ENCODE measurements at places on chromosomes 4 and X.
A peak's percentile ranks its signal among the peaks of the same experiment; 100 is the strongest.

GRCh38 chrX:48826876-48827653 lies 752 bp downstream of the ERAS start:
- DNase-seq = no peak

GRCh38 chr4:1830642-1831228 lies 25.2 kb downstream of the LETM1 start:
- DNase-seq = no peak

DNA sequence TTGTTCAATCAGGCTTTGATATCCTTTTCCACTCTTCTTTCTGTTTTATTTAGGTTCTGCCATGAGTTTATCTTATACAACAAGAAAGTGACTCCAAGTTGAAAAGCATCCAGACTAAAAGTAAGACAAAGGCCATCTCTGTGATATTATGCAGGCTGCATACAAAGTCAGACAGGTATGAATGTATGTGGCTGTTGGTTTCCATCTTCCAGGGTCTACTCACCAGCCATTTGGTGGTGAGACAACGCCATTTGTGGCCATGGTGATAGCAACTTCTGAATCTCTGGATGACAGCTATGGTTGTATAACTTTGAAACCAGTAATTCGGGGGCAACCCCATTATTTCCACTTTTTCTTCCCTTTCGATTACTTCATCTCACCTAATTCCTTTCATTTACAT lies 17.2 kb upstream of the MSL3 start:
- no peak for DNase-seq

GRCh38 chr4:129218897-129219296 lies 122.9 kb downstream of the C4orf33 start:
- no peak for DNase-seq

GRCh38 chr4:13174926-13175325 lies 309.2 kb downstream of the RAB28 start:
- no peak for DNase-seq

GRCh38 chrX:42943051-42943974 lies 165.3 kb upstream of the PPP1R2C start:
- no peak for DNase-seq

- DNase-seq = no peak
Observed at GRCh38 chr4:188455062-188455752, 316.0 kb downstream of the TRIML1 start.

DNA sequence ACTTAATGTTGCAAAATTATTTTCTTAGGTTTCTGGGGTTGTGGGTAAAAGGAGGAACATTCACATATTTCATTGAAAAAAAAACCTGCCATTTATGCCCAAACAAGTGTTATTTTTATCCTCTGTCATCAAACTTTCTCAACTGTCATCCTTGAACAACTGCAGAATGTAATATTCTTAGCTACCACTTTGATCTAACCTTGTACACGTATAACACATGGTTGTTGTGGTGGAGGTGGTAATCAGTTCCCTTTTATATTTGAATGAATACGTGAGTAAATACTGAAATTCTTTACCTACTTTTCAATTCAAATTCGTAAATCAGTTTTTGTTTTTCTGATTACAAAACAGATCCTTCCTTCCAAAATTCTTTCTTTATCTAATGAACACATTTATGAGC lies 3.8 kb upstream of the AMMECR1 start:
- no peak for DNase-seq

DNA sequence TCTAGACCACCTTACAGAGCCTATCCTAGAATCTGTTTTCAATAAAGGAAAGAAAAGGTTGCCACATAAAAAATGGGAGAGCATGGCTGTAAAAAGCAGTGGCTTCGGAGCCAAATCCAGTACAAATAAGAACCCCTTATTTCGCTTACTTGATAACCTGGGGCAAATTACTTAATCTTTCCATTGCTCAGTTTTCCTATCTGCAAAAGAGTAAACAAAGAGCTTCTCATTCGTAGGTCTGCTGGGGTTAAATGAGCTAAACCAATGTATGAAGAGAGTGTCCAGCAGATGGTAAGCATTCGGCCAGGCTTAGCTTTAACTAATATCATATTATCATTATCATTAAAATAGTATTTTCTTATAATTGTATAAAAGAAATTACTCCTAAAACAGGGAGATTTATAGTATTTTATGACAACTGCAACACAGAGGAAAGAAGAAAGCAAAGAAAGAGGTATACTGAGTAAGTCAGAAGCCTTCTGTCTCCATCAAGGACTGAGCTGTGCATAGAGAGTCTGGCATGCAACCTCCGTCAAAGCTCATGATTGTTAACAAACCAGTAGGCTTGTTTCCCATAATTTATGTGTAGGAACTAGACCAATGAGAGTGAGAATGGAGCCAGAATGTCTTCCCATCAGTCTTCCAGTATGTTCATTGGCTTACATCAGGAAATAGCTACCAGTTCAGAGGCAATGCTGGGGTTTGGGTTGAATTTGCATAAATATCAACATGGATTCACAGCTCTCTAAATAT lies 364.9 kb downstream of the UNC5C start:
- DNase-seq = no peak

DNA sequence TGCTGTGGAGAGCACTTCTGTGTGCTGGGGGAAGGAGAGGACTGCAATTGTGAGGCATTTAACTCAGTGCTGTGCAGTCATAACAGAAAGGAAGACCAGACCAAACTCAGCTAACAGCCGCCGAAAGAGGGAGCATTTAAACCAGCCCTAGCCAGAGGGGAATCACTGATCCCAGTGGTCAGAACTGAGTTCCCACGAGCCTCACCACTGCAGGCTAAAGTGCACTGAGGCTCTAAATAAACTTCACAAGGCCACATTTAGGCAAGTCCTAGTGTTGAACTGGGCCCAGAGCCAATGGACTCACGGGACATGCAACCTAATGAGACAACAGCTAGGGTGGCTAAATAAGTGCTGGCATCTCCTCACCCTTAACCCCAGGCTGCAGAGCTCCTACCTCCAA lies 20.4 kb downstream of the IQCM start:
- no peak for DNase-seq

GRCh38 chr4:86965019-86965976 lies 30.5 kb downstream of the AFF1 start:
- DNase-seq = no peak

DNA sequence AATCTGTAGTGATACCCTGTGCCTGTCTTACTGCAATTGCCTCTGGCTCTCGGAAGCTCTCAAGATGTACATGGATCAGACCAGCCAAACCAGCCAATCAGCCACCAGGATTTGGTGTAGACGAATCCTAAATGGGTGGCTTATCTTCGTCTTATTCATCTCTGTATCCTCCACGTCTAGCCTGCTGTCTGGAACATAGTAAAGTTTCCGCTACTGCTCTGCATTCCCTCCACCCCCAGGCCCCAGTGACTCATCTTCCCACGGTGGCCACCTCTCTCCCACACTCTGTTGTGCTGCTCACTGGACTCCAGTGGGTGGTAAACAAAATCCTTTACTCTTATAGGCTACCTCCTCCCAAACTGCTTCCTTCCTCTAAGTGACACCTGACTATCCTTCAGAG lies 37.8 kb downstream of the SEPTIN6 start:
- peak; percentile 15 for DNase-seq

- no peak for DNase-seq
Observed at GRCh38 chr4:180285796-180286195, 1957.4 kb upstream of the TENM3 start.

DNA sequence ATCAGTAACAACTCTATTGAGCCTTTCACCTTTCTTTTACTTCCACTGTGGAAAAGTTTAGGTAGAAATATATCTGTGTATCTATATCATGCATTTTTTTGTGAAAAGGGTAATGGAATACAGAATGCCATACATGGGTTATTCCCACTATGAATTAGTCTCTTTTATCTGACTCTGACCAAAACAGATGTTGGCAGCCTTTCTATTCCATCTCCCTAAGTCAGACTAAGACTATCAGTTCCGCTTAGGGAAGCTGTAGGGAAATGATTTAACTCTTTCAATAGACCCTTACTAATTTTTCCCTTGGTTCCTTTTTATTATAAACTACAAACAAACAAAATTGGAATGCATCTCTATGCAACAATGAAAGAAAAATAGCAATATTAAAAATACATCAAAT lies 92.3 kb upstream of the LEF1 start:
- no peak for DNase-seq

GRCh38 chr4:5940470-5941203 lies 47.8 kb upstream of the CRMP1 start:
- DNase-seq = no peak

- DNase-seq = no peak
Observed at GRCh38 chr4:126850286-126850685, 782.5 kb upstream of the INTU start.

- DNase-seq = no peak
Observed at GRCh38 chr4:3304831-3305609, 12.2 kb downstream of the RGS12 start.

DNA sequence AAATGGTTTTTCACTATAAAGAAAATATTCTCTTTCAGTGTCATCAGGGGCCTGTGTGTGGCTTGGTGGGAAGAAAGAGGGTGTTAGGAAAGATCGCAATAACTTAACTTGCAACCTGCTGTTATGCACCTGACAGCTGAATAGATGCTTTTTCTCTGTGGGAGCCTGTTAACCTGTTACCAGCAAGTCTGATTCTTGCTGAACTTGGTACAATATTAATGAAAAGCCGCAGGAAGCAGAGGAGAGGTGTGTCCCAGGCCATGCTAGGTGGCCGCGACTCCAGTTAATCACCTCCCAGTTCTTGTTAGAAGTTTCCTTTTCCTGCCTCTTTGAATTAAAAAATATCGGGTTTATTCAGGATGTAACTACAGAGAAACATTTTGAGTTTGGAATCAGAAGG lies 494.8 kb upstream of the AGA start:
- DNase-seq = no peak

DNA sequence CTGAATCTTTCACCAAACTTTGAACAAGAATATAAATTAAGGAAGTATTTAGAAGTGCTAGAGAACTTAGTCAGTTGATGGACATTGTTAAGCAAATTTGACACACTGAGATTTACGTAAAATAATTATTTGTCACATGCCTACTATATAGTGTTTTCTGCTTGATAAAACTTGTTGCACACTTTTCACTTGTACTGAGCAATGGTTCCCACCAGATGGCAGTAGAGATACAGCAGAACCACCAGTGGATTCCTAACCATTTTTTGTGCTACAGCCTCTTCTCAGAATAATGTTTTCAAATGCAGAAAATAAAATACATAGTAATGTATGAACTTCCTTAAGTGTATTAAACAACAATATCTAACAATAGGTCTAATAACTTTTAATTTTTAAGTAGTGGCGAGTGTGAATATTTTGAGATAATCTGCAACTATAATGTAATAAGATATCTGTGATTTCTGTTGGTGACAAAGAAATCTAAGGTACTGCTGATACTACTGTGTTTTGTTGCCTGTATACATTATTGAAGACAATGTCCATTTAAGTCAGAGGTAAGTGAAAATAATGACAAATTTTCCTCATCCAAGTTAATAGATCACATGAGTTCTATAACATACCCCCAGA lies 81.2 kb downstream of the APOOL start:
- no peak for DNase-seq

- no peak for DNase-seq
Observed at GRCh38 chr4:2792396-2792710, 532 bp upstream of the SH3BP2 start.

- DNase-seq = no peak
Observed at GRCh38 chr4:186170966-186171365, 20.4 kb upstream of the CYP4V2 start.

GRCh38 chr4:40576651-40577480 lies 52.8 kb downstream of the RBM47 start:
- DNase-seq = no peak

- no peak for DNase-seq
Observed at GRCh38 chr4:158255727-158256324, 45.5 kb downstream of the TMEM144 start.

DNA sequence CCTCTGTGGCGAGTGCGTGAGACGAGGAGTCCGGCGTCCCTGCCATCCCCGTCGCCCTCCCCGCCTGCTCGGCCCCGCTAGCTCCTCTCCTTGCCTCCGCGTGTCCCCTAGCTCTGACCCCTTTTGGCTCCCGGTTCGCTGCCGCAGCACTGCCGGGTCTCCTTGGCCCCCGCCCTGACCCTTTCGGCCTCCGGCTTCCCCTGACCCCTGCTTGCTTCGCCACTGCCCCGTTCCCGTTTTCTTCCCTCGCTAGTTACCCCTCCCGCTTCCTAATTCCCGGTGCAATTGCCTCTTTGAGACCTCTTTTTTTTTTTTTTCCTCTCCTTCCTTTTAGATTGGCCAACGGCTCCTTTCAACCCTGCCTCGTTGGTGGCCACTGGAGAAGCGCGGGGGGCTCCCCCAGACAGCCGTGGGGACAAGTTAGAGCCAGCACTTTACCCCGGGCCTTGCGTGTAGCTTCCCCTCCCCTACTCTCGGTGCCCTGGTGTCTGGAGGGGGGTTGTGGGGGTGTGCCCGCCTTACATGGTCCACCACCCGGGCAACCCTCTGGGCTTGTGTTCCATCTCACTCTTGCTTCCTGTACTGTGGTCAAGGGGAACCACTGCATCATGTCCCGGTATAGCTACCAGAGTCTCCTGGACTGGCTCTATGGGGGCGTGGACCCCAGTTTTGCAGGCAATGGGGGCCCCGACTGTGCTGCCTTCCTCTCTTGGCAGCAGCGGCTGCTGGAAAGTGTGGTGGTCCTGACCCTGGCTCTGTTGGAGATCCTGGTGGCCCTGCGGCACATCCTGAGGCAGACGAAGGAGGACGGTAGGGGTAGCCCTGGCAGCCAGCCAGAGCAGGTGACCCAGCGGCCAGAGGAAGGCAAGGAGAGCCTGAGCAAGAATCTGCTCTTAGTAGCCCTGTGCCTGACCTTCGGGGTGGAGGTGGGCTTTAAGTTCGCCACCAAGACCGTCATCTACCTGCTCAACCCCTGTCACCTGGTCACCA lies 548 bp downstream of the TMEM164 start:
- DNase-seq = no peak

DNA sequence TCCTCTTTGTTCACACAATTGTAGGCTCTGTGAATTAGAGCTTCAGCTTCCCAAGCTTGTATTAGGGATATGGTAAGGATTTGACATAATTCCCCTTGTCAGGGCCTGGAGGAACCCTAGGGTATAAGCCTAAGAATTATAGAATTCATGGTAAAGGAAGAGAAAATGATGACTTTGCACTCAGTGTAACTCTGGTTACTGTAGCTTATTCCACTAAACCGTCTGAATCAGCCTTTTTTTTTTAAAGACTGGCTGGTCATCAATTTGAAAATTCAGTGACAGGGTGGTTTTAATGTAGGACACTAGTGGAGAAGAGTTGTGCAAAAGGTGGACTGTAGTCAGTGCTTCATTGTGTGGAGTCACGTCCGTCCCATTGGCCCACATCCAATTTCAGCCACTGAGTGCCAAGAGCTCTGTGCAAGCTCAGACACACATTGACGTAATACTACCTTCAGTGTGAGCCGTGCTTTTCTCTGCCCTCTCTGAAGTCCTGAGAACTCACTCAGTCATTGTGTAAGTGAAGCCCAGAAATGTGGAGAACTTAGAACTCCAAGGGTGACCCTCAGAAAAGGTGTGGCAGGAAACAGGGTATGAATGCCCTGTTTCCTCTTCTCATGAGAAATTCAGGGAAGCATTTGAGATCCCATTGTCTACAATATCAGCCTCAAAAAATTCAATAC lies 449.8 kb downstream of the C4orf33 start:
- DNase-seq = no peak

GRCh38 chr4:111399623-111400022 lies 745.6 kb upstream of the FAM241A start:
- no peak for DNase-seq

All from activated CD8-positive, alpha-beta memory T cell treated with anti-CD3 and anti-CD28 coated beads for 1 hour (primary cell).